ENCODE measurements at places on chromosomes 7 and 10. TPM values are rescaled to one million over a fixed set of nuclear protein-coding genes. Genes with fewer than 3 reads are reported as not detected.

Gene GARIN1A
- 0.28 TPM for total RNA-seq

Gene FRMD4A
- total RNA-seq: 90.2 TPM

Gene LIPM
- total RNA-seq: not detected

Gene AOAH
- not detected for total RNA-seq

Gene ZKSCAN5
- total RNA-seq: 10.4 TPM

Gene LRRD1
- not detected for total RNA-seq

Gene TMEM236
- 0.19 TPM for total RNA-seq

Gene PDE1C
- 0.38 TPM for total RNA-seq

Gene ALOX5
- total RNA-seq: under 0.01 TPM

Gene CNTNAP2
- total RNA-seq: 0.18 TPM

Gene CALML5
- total RNA-seq: not detected

Gene CLEC5A
- not detected for total RNA-seq

Gene FAM3C
- total RNA-seq: 50.7 TPM

Gene SFMBT2
- 0.19 TPM for total RNA-seq

Gene IL2RA
- total RNA-seq: not detected

Gene WDR86
- total RNA-seq: not detected

Gene EPO
- not detected for total RNA-seq
